ENCODE measurements at places on chromosomes 5 and 9.

DNA sequence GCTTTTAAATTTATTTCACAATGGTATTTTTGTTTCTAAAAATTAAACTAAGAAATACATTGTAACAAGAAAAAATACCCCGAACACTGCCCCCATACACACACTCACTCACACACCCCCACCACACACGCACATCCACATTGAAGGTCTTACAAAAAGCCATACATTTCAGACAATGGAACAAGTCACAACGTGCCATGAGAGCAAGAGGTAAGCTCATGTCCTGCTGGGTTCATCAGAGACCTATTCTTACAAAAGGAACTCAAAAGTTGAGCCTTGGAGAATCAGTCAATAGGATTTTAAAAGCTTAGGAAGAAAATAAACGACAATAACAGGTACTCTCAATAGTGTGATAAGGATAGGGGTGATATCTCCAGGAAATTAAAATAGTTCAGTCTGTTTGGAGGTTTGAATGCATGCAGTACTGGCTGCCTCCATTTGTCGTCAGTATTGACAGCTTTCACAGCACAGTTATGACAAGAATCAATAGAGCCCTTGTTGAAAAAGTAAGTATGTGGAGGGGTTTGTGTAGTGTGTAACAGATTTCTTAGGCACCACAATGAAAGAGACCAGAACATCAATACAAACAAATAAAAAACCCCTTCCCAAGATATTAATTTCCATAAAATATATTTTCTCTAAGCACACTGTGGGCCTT is 1826.2 kb upstream of the CDH6 start:
- DNase-seq = no peak

DNA sequence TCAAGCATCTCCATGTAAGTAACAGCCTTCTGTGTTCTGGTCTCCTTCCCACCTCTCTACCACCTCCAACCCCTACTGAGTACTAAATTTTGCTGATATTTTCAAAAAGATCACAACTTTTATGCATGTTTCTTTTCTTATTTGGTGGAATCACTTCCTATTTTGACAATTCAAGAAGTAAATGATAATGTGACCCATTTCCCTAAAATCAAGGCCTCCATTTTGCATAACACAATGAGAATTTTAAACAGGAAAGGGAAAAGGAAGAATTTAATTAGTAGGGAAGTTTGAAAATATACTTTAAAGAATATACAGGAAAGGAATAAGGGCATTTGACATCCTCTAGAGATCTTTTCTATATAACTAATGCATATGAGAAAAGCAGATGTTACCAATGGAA is 212.9 kb upstream of the RASA1 start:
- DNase-seq = no peak

DNA sequence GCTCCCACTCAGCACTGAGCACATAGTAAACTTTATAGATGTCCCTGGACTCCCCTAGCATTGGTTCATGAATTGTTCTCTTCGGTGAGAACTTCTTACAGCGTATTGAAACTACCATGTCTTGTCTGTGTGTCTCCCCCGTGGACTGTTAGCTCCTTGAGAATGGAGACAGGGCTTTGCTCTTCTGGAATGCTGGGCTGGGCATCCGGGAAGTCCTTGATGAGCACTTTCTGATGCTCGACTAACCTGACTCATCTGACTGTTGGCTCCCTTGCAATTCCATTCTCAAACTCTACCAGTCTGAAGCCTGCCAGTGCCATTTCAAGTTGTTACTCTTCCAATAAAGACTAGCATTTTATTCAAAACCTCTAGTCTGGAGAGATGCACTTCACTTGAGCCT is 15.0 kb upstream of the PFDN1 start:
- DNase-seq = no peak

DNA sequence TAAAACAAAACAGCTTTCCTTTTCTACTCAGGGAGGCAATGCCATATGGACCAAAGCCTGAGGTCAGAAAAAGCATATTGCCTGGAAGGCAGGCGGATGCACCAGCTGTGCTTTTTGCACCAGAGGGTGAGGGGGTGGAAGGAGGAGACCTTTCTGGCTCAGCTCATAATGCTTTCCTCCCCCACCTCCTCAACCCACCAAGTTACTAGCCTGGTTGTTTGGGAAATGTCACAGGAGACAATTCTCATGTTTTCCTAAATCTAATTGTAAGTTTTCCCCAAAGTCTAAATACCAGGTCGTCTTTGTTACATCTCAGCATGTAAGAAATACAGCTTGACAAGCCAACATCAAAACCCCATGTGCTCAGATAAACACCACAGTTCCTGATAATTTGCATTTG is 72.6 kb upstream of the DMRTA1 start:
- no peak for DNase-seq

DNA sequence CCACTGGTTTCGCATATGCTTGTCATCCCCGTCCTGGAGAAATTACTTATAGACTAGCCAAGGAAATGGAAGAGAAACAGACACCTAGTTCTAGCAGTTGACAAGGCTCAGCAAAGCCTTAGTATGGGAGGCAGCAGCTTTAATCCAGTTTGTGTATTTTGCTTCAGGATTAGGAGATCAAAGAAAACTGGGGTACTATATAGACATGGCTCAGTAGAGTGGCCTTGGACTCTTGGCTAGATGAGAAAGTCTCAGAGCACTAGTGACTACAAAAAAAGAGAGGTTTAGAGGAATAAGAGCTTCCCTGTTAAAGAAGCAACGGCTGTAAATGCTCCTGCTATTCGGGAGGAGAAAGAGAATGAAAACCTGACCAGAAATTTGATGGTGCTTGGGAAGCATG is 349.1 kb downstream of the CTNND2 start:
- no peak for DNase-seq

GRCh38 chr5:21649969-21650368 is 1203.2 kb downstream of the CDH12 start:
- no peak for DNase-seq

- no peak for DNase-seq
Observed at GRCh38 chr9:94057918-94058317, 26.3 kb upstream of the PTPDC1 start.

Measured in stimulated activated CD4-positive, alpha-beta T cell treated with anti-CD3 and anti-CD28 coated beads, Interleukin-15, amount 100 ng/mL, for 48 hours (primary cell).